Activated CD4-positive, alpha-beta T cell treated with anti-CD3 and anti-CD28 coated beads, Interleukin-2, amount 10 ng/mL, durations not matched to agents 24 days and 14 days (primary cell): ENCODE measurements at places on chromosomes 16 and 17. TPM values are rescaled to one million over a fixed set of nuclear protein-coding genes. Genes with fewer than 3 reads are reported as not detected.

DNA sequence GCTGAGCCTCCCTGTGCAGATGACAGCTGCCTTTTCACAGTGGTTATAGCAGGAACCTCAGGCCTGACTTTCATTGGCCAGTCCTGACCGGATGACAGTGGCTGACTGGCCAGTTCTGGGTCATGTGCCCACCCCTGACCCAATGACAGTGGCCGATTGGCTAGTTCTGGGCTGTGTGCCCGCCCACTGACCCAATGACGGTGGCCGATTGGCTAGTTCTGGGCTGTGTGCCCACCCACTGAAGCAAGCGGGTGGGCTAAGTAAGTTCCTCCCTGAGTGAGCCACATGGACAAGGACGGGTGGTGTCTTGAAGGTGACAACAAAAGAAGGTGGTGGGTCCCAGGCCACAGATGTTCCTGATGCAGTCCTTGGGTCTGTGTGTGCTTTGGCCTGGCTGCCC is 9.5 kb downstream of the DEF8 start:
- DNase-seq, result peak; percentile 62

DNA sequence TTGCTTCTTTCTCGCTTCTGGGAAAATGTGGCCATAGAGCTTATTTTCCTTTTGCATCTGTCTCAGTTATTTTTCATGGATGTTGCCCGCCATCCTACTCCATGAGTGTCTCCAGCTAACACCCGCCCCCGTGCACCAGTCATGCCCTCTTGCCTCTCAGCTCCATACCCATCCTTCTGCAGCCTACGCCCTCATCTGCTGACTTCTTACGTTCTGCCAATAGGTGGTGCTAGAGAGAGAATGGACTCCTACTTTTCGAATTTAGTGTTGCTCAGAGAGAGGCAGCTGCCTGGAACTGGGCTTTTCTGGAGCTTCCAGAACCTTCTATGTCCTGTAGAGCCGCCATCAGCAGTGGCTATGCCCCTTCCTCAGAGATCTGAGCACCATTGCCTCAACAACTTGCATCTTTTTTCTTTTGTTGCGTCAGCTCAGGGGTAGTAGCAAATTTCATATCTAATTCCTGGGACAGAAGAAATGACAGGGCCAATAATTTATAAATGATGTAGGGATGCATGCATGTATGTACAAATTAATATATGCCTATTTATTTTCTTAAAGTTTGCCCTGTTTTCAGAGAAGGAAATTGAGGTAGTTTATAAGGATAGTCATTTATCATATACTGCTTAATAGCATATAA is 119.7 kb upstream of the MYOCD start:
- DNase-seq, result peak; percentile 56

DNA sequence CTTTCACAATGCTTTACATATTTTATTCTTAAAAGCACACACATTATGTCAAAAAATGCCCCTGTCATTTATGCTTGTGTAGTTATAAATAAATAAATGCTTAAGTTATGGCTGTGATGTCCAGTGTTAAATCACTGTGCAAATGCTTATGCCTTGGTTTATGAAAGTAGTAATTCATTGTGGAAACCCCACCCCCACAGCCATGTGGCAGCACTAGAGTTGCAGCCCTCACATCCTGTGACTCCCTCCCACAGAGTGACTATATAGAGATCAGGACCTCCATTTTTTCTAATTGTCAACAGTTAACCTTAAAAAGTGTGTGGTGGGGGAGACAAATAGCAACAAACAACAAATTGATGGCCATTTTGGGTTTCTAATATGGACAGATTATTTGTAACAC is 2.4 kb downstream of the SKAP1 start:
- DNase-seq, result peak; percentile 90

GRCh38 chr17:77676237-77676661 is 282.3 kb upstream of the TNRC6C start:
- no peak for DNase-seq

The ZNF287 gene
- 5.2 and 6.3 TPM in 2 replicates for total RNA-seq

The COL1A1 gene
- total RNA-seq, result 1.6 and 2.0 TPM in 2 replicates
